Foreskin keratinocyte (primary cell): ENCODE measurements at places on chromosomes 13 and 19. TPM values are rescaled to one million over a fixed set of nuclear protein-coding genes. Genes with fewer than 3 reads are reported as not detected.

The LATS2 gene
- 12.0 and 12.6 TPM in 2 replicates for total RNA-seq

The CADM4 gene
- total RNA-seq, result 5.4 and 6.9 TPM in 2 replicates

The CEACAM7 gene
- total RNA-seq, result not detected in 2 replicates

The NCCRP1 gene
- 0.32 and 0.48 TPM in 2 replicates for total RNA-seq

The CEACAM3 gene
- not detected in 2 replicates for total RNA-seq

The CCDC70 gene
- total RNA-seq, result not detected in 2 replicates

The SHISA7 gene
- total RNA-seq, result not detected in 2 replicates

The ZNF175 gene
- total RNA-seq, result 3.0 and 4.5 TPM in 2 replicates

The TRIP10 gene
- total RNA-seq, result 53.9 and 69.8 TPM in 2 replicates

The ZNF548 gene
- total RNA-seq, result 8.7 and 9.3 TPM in 2 replicates

The ZNF653 gene
- 4.0 and 4.5 TPM in 2 replicates for total RNA-seq

The ZNF283 gene
- total RNA-seq, result 6.1 and 7.1 TPM in 2 replicates

The PNKP gene
- total RNA-seq, result 56.4 and 57.6 TPM in 2 replicates

The HOMER3 gene
- total RNA-seq, result 142 and 160 TPM in 2 replicates

The GRK1 gene
- not detected in 2 replicates for total RNA-seq

The KCNJ14 gene
- 0.49 and 0.51 TPM in 2 replicates for total RNA-seq

The ZNF155 gene
- total RNA-seq, result 5.1 and 6.5 TPM in 2 replicates

The ATXN8OS gene
- total RNA-seq, result not detected in 2 replicates

The ZSCAN5A gene
- 5.7 and 6.7 TPM in 2 replicates for total RNA-seq

The C19orf38 gene
- total RNA-seq, result not detected in 2 replicates

The ZBTB45 gene
- 10.0 and 11.0 TPM in 2 replicates for total RNA-seq

The GJB2 gene
- total RNA-seq, result 229 and 393 TPM in 2 replicates

The C19orf81 gene
- total RNA-seq, result not detected in 2 replicates

The DCT gene
- 0.03 TPM in 1 of 2 replicates, not detected in the other for total RNA-seq

The ZNF442 gene
- total RNA-seq, result 0.78 and 0.99 TPM in 2 replicates

The LGALS14 gene
- not detected in 2 replicates for total RNA-seq

The ADM5 gene
- total RNA-seq, result 1.2 and 1.6 TPM in 2 replicates

The TMPRSS9 gene
- total RNA-seq, result not detected in 2 replicates

The CLDN10 gene
- total RNA-seq, result not detected in 2 replicates

The NALCN gene
- 0.07 TPM in 1 of 2 replicates, not detected in the other for total RNA-seq
